ENCODE measurements at places on chromosomes 5 and 9.

DNA sequence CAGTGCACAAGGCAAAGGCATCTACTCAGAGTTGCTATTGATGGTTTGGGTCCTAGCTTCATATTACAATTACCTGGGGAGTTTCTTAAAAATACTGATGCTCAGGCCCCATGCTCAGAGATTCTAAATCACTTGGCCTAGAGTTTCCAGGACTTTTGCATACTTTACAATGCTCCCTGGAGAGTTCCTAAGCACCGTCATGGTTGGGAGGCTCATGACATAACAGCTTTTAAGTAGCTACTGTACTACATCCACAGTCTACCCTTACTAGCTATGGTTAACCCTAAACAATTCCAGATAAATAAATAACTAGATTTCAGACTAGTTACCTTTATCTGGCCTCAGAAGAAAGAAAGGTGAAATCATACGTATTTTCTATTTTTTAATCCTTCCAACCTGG, 414.4 kb downstream of the PDE4D start:
- no peak for DNase-seq

DNA sequence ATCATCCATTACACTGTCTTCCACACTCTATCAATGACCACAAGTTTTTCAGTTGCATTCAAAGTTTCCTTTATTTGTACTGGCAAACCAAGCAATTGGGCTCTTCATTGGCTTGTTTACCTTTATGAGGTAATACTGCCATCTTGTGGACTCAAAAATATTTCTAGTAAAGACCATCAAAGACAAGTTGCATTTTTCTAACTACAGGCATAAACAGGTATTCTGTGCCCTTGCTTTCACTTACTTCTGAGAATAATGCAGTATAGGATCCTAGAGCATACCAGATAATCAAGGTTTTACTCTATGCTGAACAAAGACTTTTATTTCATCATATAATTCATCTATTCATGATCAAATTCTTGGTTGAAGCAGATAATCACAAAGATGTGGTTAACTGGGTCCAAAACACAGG, 173.7 kb upstream of the POU5F2 start:
- DNase-seq, result no peak

GRCh38 chr5:131649161-131649560, 14.1 kb upstream of the RAPGEF6 start:
- DNase-seq, result no peak

DNA sequence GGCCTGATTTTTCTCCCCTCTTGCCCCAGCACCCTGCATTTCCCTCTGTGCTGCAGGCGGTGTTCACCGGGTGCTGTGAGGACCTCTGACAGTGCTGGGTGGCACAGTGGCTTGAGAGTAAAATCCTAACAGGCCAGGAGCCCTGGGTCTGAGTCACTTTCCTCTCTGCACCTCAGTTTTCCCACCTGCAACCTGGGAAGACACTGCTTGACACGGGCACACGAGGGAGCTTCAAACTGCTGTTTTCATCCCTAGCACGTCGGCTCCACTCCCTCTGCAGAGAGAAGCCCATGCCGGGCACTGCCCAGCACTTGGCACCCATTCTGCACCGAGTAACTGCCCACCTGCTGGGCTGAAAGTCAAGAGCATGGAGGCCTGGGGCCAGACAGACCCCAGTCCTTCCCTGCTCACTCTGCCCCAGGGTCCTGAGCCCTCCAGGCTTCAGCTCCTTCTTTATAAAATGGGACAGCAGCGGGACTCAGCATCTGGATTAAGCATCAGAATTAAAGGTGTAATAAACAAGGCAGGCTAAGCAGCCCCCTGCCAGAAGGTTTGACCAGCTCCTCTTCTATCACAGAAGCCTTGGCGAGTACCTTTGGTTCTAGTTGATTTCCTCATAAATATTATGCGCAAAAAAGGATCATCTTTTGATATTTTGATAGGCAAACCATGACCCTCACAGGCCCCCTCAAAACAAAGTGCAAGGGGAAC, 5.2 kb downstream of the GFI1B start:
- DNase-seq, result no peak

DNA sequence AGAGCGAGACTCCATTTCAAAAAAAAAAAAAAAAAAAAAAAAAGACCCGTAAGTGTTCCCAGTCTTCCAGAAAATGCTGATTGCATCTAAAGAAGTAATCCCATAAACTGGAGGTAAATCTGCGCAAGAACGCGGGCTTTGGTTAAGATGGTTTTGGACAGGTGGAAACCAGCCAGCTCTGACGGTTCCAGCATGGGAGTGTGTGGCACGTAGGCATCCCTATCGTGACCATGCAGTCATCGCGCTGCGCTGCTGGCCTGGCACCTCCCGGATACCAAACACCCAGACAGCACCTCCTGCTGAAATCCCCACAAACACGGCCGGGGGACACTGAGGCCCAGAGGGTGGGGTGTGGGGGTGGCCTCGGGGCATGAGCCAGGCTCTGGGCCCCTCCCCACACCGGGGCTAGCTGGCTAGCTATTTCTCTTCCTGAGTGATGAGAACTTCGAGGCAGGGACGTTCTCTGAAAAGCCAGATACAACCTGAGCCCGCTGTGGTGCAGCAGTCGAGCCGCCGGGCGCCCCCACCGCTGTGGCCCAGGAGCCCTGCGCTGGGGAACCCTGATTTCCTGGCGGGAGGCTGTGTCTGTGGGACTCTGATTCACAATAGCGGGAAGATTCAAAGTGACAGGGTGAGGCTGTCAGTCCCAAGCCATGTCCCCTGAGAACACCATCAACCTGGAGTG, 32.2 kb upstream of the NOTCH1 start:
- DNase-seq, result no peak

DNA sequence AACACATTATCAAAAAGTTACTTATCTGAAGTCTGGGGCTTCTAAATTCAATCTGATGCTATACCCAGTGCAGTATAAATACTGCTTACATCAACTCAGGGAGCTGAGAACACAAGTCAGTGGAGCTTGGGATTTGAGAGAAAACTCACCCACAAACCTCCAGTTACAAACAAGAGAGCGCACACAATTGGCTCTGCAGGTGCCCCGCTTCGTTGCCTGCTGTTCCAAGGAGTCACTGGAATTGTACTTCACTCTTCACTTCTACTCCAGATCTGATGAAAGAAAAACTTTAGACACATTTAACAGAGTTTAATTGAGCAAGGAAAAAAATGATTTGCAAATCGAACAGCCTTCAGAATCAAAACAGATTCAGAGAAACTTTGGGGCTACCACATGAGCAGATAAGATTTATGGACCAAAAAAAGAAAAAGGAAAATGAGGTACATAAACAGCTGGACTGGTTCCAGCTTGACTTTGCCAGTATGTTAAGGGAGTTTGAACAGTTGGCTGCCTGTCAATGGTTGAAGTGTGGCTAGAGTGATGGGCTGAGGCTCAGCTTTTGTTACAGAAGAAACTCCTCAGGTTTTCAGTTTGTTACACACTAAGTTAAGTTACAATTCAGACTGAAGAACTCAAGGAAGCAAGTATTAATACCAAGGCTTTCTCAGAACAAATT, 156.6 kb downstream of the AOPEP start:
- no peak for DNase-seq

DNA sequence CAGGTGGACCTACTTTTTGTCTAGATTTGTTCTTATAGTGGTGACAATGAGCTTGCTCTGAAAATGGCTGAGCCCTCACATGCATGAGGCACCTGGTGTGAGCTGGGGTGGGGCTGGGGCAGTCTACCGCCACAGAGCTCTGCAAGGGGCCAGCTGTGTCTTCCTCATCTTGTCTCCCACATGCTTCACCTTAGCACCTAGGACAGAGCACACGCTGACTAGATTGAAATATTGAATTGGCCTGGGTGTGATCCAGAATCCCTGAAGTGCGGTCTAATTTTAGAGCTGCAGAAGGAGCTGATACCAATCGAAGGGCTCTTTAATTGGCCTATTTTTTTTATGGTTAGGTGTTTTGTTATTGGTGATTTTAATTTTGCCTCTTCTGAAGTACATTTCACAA, 126.1 kb upstream of the NFIB start:
- DNase-seq, result no peak

GRCh38 chr9:37870081-37870798, 33.7 kb downstream of the SLC25A51 start:
- no peak for DNase-seq

DNA sequence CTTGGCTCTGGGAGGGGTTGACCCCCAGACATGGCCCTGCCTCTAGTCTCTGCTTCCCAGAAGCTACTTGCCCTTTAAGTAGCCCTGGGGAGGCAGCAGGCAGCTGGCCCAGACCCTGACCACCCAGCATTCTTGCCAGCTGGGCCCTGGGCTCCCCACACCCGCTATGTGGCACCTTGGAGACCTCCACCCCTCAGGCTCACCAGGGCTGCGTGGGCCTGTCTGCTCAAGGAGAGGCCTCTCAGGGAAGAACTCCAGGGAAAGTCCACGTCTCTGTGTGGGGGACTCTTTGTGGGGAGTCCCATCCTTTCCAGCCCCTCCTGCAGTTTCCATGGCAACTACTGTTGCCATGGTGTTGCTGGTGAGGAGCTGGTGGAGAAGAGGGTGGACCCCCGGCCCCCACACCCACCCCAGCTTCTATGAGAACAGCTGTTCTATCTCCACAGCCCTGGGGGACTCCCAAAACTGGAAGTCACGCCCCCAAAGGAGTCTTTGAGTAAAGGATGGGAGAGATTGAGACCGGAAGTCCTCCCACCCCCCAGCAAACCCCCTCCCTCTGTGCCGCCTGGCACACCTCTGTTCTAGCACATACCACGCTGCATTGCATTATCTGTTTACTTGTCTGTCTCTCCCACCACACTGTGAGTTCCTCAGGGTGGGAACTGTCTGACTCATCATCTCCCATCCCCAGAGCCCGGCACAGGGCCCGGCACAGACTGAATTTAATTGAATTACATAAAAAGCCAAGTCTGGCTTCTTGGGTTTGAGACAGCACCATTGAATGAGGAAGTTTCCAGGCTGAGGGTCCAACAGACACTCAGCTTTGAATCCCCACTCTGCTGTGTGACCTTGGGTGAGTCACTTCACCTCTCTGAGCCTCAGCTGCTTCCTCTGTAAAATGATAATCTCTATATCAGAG, 12.6 kb downstream of the DNM1 start:
- no peak for DNase-seq

- no peak for DNase-seq
Measured at GRCh38 chr5:129378961-129379360, 81.1 kb upstream of the ADAMTS19 start.

DNA sequence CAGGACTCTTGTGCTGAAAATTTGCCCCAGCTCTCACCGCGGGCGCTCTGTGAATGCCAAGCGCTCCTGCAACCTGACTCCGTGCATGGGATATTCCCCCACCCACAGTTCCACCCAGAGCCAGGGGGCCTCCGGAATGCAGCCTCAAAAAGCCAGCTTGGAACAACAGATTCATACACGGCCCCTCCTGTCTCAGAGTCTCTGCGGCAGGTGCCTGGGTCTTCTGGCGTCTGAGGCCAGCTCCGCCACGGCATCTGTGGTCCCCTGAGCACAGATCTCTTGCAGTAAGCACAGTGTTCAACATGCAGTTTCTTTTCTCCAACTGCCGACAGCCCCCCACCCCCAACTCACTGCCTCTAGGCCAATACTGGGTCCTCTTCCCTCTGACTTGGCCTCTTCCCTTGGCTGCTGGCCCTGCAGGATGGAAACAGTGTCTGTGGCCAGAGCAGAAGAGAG, 355.7 kb upstream of the IRX2 start:
- no peak for DNase-seq

DNA sequence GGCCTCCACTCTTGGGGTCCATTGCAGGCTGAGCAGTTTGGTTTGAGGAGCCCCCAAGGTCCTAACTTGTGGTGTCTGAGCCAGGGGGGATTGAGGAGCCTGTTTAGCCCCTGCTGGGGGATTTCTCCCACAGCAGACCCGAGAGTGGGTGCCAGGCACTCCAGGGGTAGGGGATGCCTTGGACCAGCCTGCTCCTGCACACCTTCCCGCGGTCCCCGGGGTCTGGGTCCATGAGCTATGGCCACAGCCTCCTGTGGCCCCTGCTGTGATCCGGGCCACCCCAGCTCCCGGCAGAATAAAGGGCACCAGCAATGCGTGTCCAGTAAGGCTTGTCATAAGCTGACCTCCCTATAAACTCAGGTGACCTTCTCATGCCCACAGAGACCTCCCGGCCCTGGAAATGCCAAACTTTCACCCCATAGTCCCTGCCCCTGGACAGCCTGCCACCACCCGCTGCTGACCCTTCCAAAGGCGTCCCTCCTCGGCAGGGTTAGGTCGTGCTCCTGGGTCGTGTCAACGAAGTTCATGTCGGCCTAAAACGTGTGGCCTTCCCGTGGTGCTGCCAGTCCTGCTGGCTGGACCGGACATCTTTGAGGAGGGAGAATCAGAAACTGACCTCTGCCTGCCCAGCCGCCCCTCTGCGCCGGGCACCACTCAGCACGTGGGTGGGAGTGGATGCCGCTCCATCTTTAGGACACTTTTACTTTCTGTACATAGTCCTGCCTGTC, 137.6 kb downstream of the MRPL36 start:
- DNase-seq, result no peak

DNA sequence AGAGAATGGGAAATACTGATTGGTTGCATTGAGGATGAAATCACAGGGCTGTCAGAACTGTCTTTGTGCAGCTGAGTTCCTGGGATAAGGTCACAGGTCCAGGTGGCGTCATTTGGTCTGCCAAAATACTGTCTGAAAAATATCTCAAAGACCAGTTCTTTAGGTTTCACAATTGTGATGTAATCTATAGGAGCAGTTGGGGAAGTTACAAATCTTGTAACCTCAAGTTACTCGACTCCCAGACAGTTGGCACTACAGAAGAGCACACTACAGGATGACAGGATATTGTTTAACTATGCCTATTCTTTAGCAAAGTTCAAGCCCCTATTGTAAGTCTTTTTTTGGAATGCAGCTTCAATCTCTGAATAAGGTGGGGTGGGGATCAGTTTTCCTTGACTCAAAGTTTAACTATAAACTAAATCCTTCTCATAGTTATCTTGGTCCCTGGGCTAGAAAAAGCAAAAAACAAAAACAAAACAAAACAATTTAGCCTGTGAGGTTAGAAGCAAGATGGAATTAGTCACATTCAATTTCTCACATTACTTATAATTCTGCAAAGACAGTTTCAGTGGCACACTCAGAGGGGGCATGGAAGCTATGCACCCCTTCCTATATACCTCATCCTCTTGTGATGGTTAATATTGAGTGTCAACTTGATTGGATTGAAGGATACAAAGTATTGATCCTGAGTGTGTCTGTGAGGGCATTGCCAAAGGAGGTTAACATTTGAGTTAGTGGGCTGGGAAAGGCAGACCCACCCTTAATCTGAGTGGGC, 276.0 kb downstream of the AUH start:
- DNase-seq, result no peak

GRCh38 chr9:114404531-114404930, 16.7 kb upstream of the AKNA start:
- no peak for DNase-seq

DNA sequence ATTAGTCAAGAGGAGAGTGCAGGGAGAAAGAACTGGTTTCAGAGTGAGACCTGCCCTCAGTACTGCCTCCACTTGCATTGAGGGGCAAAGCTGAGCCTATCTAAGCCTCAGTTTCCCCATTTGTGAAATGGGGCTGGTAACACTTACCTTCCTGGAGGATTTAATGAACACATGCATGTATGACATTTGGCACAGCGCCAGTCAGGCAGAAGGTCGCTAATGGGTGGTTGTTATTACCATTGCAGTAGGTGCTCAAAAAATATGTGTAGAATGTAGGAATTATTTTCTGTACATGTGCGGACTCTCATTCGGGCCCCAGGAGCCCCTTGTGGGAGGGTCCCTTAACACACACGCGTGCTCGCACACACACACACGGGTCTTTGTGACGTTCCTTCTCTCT, 10.9 kb downstream of the FAT2 start:
- no peak for DNase-seq

- no peak for DNase-seq
Measured at GRCh38 chr5:143427122-143427735, 23.7 kb upstream of the NR3C1 start.

All from activated naive CD8-positive, alpha-beta T cell treated with anti-CD3 and anti-CD28 coated beads, Interleukin-2, amount 10 ng/mL, durations not matched to agents 7 days and 5 days (primary cell).